ENCODE measurements at places on chromosomes 6 and 20.

- no peak for DNase-seq
These were observed 63.4 kb downstream of the UBE2V1 start for GRCh38 chr20:50049442-50050026.

DNA sequence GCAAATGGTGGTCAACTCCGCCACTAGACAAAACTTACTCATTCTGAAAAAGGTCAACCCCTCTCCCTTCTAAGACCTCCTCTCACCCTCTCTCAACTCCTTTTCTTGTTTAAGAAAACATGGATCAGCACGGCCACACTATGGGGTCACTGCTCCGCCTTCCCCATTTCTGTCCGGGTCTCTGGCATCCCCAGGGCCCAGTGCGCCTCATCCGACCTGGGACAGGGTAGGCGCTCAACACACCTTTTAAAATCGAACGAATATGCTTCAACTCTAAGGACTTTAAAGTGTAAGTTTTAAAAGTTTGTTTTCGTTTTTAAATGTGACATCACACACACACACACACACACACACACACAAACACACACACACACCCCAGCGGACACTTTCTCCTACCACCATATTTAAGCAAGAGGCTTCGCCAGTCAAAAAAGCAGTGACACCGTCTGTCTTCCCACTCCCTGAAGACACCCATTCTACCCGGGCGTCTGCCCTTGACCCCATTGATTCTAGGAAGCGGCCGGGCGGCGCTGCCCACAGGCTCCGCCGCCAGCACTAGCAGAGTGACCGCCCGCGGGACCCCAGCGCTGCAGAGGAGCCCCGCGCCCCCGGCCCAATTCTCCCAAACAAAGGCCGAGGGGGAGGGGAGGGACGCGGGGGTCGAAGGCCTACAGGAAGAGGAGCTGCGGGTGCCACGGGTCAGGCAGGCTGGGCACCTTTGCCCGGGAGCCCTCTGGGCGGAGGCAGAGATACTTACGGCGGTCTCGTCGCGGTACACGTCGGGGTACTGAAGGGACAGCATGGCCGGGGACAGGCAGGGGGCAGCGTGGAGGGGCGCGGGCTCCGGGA is 568 bp downstream of the PREP start:
- DNase-seq, result peak; percentile 56

DNA sequence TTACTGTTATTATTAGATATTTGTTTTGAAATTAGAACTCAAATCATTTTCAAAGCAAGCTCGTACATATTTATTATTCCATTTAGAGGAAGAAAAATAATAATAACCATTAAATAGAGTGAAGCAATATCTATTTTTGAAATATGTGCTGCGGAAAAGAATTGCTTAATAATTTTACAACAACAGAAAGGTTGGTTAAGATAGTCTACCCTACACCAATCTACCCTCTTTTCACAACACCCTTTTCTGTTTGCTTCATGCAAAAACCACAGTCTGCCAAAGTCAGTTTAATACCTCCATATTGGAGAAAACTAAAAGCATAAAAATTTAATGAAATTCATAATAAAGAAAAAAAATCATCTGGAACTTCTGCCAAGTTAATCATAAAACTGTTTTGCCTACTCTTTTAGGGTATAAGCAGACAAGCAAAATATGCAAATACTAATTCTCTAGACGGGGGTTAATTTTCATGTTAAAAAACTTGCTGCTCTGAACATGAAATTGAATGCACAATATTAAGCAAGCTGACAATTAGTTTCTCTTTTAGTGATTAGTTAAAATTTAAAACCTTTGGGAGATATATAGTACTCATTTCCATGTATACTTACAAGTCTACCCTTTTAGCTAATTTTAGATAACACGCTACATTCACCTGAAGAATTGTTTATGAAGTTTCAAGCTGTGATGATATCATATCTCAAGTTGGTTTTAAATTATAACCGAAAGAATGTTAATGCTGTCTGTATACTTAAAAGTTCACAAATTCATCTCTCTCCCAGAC is 100.2 kb downstream of the AHI1 start:
- DNase-seq, result no peak

GRCh38 chr20:44389871-44390270 is 34.4 kb downstream of the HNF4A start:
- DNase-seq, result no peak

DNA sequence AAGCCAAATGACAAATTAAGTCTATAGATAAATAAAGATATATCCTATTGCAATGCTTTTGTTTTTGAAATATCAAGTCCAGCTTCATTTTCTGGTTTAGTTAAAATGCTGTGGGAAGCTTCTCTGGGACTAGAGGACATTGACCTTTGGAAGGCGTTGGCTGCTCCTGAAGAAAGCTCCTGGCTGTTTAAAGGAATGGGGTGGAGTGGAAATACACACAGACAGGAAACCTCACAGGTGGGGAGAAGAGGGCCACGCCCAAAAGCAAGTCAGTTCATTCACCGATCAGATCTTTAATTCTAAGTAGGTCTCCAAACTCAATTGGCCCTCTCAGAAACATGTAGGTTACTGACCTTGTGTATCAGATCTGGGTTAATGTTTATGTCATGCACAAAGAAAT is 59.6 kb downstream of the SPTLC3 start:
- DNase-seq, result no peak

GRCh38 chr6:160088069-160088783 is 33.4 kb upstream of the SLC22A1 start:
- peak; percentile 95 for DNase-seq

DNA sequence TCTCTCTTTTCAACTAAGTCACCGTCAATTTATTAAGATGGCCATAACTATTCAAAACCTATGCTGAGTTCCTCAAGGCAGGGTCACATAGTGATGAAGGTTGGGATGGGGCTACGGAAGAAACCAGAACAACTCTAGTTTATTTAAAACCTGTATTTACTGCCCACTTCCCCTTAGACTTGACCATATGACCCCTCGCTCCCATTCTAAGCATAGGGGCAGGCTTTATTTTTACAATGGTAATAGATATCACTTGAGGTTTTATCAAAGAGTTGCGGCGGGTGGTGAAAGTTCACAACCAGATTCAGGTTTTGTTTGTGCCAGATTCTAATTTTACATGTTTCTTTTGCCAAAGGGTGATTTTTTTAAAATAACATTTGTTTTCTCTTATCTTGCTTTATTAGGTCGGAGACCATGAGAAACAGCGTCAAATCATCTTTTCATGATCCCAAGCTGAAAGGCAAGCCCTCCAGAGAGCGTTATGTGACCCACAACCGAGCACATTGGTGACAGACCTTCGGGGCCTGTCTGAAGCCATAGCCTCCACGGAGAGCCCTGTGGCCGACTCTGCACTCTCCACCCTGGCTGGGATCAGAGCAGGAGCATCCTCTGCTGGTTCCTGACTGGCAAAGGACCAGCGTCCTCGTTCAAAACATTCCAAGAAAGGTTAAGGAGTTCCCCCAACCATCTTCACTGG is 5.5 kb downstream of the EDN1 start:
- no peak for DNase-seq

GRCh38 chr6:136576821-136577220 is 26.6 kb upstream of the MAP7 start:
- DNase-seq, result no peak

DNA sequence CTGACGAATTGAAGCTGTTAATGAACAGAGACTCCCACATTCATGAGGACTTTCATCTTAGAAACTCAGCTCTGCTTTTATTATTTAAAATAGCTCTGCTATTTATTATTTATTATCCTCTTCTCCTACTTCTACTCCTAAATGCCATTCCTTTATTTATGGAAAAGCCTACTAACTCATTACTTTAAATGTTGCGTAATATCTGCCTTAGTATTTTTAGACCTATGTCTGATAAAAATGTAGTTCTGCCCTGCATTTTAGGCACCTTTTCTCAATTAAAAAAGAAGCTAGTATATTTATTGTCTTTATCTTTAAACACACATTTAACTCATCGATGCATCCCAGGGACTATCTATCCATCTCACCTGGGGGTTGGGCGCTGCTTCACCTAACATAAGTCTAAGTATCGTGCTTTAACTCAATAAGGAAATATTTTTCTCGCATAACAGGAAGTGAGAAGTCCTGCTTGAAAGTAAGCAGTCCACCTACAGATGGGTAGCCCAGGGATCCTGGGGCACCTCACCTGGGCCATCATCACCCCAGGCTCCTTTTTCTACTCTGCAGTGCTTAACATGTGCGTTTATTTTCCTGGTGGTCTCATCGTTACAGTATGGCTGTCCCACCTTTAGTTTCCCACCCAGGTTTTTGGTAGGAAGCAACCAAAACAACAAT is 31.3 kb upstream of the FAM184A start:
- no peak for DNase-seq
